ENCODE measurements at places on chromosomes 7 and 10.

DNA sequence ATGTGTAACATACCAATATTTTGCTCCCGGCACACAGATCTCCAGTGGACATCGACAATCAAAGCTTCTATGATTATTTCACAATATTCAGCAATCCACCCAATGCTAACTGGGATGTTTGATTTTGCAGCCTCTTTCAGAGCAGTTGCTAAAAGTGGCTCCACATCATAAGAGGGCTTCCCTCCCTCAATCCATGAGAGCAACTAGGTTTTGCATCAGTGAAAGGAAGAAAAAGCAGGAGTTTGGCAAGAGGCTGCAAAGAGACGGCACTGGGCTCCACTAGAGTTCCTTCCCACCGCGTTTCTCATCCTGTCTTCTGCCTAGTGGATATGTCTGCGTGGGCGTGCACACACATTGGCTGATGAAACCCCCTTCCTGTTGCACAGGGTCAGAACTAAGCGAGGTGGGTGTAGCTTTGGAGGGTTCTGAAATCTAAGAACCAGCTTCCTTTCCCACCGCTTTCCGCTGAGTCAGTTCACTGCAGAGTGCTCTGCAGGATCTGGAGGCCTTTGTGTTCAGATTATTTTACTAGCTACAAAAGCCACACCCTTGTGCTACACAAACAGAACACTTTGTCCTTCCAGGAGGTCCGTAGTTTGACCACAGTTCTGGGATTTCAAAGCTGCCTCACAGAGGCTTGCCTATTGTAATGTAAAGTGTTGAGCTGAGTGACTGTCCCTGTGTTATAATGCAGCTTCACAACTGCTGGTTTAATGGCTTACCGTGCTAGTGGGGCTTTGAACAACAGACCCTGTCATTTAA lies 28.1 kb downstream of the ARL4A start:
- no peak for DNase-seq

- DNase-seq: no peak
Measured at GRCh38 chr7:30738026-30738915, 13.7 kb upstream of the INMT start.

DNA sequence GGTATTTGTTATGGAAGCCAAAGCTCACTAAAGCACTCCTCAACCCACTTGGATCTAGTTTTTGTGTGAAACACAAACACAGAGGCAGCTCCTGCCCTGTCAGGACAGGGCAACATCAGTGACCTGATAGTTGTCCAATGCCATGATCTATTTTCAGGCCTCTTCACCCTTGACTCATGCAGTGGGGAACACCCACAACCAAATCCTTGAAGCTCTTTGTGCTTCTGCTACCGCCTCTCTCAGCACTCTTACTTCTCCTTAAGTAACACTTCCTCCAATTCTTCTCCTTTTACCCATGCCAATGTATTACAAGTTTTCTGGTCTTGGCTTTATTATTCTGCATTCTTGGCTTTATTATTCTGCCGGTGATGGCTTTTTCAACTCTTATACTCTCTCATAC lies 425.3 kb downstream of the INHBA start:
- no peak for DNase-seq

DNA sequence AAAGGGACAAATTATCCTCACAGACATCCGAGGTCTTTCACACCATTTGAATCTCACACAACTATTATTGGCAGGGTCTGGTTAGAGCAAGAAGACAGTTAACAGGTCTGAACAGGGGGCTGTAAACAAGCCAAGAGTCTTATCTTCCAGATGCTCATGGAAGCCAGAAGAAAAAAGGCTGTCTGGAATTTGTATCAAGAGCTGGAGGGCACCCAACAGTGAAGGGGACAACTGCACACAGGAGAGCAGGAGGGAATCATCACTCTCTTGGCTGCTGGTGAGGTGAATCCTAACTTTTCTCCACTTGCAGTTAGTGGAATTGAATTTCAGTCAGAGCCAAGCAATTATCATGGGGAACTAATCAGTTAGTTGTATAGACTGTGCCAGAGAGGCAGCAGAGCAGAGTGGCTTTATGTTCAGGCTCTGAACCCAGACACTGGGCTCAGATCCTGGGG lies 880.2 kb upstream of the AUTS2 start:
- DNase-seq: no peak

DNA sequence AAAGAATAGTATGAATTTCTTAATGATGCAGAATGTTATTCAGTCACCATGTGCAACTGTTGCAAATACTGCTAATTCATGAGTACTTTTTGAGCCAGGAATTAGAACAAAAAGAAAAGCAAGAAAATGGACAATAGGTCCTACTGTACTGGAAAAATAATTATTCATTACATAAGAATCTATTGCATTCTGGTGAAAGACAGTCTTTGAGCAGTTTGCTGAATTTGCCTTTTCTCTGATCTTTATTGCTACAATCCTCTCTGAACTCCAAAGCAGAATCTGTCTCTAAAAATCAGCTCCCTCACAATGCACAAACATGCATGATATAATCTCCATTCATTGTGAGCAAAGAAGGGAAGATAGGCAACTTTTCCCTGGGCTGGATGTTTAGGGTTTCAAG lies 12.8 kb downstream of the IFIT2 start:
- no peak for DNase-seq

DNA sequence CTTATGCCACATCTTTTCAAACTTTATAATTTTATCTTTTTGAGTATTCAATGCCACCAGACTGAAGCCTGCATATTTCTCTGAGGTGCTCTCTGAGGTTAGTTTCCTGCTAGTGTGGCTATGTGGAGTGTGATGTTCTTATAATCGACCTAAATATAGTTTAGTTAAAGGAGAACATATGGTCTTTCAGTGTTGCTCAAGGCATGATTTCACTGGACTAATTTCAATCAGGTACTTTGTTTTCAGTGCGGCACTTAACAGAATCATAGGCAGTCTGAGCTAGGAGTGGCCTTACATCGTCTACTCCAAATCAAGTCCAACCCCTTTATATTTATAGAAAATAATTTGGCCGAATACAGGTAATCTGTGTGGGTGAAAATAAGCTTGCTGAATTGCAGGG lies 134.2 kb downstream of the NXPH1 start:
- DNase-seq: no peak

DNA sequence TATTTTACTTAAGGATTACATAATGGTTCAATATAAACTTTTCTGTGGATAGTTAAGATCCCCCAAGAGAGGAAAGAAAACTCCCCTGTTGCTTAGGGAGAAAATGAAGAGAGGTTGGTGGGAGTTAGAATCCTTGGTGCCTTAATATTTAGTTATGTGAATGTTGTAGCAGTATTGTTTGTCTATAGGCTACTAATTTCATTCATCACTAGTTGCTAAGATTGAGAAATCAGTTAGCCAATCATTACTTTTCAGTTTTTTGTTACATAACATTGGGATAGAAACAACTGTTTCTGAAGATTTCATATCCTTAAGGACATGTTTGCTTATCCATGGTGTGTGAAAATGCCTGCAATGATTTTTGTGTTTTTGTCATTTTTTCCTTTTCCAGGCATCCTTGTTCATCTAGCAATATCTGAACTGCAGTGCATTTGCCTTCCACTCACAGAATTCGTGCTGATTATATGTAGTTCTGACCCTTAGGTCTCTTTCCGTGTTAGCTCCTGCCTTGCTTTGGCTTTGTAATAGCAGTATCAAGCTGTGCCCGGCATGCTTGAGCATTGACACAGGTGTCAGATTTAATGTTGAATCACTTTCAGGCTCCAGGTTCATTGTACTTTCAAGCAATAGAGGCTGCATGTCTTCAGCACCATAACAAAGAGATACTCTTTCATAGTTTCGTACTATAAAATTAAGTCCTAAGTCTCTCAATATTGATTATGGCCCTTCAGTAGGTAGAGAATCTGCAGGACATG lies 85.0 kb downstream of the PODXL start:
- no peak for DNase-seq

DNA sequence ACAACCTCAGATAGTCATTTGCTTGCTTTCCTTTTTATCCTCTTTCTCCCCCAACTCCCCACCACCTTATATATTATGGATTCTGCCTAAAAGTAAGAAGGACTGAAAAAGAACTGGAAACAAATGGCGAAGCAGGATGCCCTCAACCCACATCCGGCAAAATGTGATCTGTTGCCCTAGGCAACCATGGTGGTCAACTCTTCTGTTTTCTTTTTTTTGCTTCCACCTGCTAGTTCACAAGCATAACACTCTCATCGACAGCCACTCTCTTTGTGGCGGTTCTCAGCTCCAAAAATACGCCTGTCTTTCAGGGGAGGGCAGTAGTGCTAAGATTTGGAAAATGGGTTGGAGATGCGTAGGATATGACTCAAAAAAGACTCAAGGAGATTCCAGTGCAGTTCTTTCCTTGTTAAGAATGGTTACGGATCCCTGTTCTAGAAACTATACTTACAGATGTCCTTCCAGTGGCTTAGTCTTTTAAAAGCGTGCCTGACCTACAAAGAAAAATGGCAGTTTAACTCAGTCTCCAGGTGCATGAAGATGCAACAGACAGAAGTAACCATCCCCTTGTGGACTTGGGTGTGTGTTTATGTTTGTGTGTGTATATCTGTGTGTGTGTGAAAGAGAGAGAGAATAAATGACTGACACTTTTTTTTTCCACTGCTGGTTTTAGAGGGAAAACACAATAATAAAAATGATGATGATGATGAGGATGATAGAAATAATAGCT lies 10.7 kb downstream of the APBB1IP start:
- DNase-seq: no peak

- DNase-seq: peak; percentile 44
Measured at GRCh38 chr10:132946-133898, 2.0 kb upstream of the ZMYND11 start.

DNA sequence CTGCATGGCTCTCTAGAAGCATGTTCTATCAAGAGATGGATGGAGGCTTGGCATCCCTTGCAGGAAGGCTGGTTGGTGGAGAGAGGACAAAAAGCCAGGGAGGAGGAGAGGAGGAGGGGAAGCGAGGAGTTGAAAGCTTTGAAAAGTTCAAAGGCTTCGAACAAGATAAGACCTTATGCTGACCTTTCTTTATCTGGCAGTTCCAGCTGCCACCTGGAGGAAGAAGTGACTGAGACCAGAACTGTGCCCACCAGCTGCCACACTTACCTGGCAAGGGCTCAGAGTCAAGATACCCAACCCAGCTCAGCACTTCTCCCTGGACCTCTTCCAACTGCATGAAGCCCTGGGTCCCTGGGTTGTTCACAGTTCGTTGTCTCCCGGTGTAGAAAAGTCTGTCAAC lies 14.8 kb downstream of the CCL24 start:
- no peak for DNase-seq

DNA sequence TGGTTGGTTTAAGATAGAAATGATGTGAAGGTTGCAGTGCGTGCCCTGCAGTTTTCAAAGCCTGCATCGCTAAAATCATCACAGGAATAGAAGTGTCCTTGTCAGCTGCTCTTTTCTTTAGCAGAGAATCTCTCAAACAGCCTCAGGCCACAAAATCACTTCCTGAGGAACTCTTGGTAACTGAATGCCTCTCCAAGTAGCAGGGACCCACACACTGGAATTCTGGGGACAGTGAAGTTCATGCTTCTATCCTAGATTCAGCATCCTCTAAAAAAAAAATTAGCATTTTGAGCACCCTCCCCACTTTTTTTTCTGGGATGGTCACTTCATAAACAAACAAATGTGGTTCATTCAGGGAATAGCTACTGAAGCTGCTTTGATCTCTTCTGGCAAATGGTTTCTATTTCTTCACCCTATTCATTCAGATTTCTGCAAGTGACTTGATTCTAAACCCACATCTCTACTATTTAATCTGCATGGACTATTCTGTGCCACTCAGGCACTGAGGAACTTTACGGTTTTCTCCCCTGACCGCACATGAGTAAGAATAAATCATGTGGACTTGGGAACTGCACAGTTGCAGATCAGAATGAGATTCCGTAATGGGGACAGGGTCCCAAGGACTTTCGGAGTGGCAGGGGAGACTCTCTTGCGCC lies 306.9 kb downstream of the FRMD4A start:
- DNase-seq: no peak

GRCh38 chr10:51074238-51075028 lies at the start of gene PRKG1:
Gene PRKG1, plus strand, starts transcription at chr10:51074487.
- DNase-seq: peak; percentile 58

- peak; percentile 57 for DNase-seq
Measured at GRCh38 chr10:69392481-69393000, 24.2 kb downstream of the TACR2 start.

GRCh38 chr7:135774284-135774683 lies 25.7 kb upstream of the FAM180A start:
- DNase-seq: peak; percentile 80

DNA sequence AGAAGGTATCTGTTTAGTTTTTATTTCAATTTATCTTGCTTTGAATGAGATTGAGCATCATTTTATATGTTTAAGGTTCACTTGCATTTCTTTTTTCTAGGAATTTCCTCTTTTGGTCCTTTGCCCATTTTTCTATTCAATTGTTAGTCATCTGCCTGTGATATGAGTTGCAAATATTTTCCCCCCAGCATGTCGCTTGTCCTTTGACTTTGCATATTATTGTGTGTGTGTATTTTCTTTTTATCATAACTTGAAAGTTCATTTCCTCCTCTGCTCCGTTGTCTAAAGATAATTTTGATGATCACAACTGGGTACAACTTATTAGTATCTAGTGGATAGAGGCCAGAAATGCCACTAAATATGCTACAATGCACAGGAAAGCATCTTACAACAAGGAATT lies 132.7 kb upstream of the MDFIC start:
- DNase-seq: no peak

DNA sequence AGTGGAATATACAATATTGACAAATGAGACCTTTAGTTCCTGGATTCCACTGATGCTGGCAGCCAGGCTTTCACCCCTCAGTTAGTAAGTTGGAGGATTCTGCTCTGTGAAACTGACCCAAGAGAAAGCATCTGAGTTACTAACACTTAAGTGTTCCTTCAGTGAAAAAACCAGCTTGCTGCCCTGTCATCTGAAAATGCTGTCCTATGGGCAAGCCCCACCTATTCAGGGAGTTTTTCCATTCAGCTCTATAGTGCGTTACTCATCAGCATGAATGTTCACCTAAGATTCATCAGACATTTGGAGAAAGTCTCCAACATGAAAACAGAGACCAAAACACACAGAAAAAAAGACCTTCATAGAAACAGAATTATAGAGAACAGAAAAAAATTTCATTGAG lies 37.9 kb downstream of the PRPF18 start:
- DNase-seq: no peak

DNA sequence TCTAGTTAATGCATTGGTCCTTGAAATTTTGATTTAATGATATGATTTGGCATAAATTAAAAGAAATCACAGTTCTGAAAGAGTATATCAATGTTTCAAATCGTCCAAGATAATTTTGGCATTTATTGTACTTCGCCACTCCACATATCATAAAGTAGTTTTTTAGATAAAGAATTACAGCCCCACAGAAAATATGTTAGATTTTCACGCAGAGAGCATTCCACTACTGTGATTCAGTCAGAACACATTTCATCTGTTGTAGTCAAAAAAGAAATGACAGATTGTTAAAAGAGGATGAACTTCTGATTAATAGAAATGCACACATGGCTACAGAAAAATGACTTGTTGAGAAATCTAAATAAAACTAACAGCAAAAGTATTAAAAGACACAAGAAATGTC lies 1063.5 kb upstream of the LRRN3 start:
- DNase-seq: peak; percentile 64

DNA sequence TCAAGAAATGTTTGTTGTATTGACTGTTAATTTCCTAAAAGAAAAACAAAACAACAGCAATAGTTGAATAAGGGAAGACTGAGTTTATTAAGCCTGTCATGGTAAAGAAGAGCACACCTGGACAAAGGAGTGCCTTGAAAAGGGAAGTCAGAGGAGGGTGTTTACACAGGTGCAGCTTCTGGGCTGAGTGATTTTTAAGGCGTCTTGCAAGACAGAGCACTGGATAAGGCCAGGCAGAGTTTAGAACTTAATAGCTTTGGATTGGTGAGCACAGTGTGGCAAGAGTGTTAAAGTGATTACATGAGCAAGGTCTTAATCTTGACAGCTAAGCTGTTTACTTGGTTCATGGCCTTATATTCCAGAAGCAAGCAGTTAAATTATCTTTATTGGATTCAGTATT lies 423.2 kb downstream of the CNTNAP2 start:
- DNase-seq: no peak
